ENCODE measurements at places on chromosomes 7 and 10. TPM values are rescaled to one million over a fixed set of nuclear protein-coding genes. Genes with fewer than 3 reads are reported as not detected.
A peak's percentile ranks its signal among the peaks of the same experiment; 100 is the strongest.

- DNase-seq = no peak
These were observed 17.9 kb downstream of the PAPSS2 start for GRCh38 chr10:87677595-87677994.

DNA sequence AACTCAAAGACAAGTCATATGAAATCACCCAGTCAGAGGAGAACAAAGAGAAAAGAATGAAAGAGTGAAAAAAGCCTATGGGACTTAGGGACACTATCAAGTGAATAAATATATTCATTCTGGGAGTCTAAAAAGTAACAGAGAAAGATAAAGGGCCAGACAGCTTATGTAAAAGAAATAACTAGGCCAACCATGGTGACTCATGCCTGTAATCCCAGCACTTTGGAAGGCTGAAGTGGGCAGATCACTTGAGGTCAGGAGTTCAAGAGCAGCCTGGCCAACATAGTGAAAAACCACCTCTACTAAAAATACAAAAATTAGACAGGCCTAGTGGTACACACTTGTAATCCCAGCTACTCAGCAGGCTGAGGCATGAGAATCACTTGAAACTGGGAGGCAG is 154.7 kb upstream of the TMEM106B start:
- DNase-seq = no peak

- peak; percentile 81 for DNase-seq
These were observed 578 bp downstream of the ZMYND11 start for GRCh38 chr10:135601-136464.

DNA sequence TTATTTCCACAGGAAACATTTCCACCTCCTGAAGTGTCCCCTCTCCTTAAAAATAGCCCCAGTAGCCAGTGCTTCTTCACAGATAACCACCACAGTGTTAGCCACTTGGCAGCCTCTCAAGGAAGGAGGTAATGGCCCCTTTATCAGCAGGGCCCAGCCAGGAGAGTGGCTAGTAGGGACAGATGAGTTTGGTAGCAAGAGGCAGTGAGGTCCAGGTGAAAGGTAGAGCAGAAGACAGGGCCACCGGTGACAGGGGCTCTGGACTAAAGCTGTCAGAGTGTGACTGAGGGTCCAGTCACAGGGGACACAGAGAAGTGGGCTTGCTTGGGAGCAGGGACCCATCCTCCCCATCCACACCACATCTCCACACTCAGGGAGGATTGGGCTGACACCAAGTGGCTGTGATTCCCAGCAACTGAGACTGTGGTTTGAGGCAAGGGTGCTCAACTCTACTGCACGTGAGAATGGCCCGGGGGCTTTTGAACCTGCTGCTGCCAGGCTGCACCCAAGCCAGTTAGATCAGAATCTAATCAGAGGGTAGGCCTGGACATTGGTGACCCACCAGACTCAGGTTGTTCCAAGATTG is 52.2 kb downstream of the C10orf120 start:
- no peak for DNase-seq

The METTL27 gene
- 0.24 TPM for total RNA-seq

The NOS3 gene
- total RNA-seq = 13.2 TPM

The NME8 gene
- not detected for total RNA-seq

The COPG2 gene
- total RNA-seq = 21.5 TPM

GRCh38 chr7:132485600-132486273 is 90.5 kb downstream of the PLXNA4 start:
- DNase-seq = no peak

The HOXA5 gene
- total RNA-seq = 4.7 TPM

The SPDYE2B gene
- total RNA-seq = not detected

DNA sequence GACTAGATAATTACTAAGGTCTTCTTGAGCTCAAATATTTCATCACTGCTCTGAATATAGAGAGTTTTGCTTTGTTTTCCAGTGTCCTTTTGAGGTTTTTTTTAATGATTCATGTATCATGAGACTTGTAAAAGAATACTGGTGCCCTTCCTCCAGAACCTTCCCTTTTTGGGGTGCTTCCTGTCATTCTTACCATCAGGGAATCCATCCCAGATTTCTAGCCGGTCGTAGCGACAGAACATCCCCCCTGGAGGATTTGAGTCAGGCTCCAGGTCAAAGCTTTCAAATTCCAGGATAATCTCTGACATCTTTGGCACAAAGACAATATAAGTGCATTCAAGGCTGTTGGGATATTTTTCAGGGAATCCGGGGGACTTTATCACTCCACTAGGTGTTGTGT is 71.0 kb downstream of the NRP1 start:
- DNase-seq = no peak

The COL28A1 gene
- 2.6 TPM for total RNA-seq

GRCh38 chr10:28001353-28001752 is 2.5 kb upstream of the ODAD2 start:
- DNase-seq = no peak

The SPDYE11 gene
- total RNA-seq = not detected

DNA sequence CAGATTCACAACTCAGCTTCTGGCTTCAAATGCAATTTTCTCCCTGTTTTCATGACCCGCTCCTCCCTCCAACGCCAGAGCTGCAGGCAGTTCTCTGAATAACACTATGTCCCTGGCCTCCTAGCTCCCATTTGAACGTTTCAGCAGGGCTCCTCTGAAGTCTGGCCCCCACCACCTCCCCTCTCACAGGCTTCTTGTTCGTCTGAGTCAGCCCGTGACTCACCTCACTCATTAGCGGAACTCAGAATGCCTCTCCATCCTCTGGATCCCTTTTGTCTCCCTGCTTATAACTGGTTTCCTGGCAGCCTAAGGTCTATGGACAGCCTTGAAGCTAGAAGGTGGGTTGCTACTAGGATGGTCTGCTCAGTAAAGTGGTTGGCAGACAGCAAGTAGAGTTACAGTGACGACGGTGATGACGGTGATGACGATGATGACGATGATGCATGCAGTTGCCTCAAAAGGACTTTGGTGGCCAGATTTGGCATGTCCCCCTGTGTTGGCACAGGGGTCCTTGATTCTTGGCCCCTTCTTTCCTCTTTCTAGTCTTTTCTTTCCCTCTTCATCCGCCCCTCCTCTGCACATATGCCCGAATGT is 83.3 kb upstream of the MKLN1 start:
- peak; percentile 61 for DNase-seq

Data from psoas muscle (tissue), 8 donors.